ENCODE measurements at places on chromosomes 13 and 19. TPM values are rescaled to one million over a fixed set of nuclear protein-coding genes. Genes with fewer than 3 reads are reported as not detected.

The CCNA1 gene
- 0.40 TPM for total RNA-seq

The FAM124A gene
- 2.0 TPM for total RNA-seq

The LRG1 gene
- 0.12 TPM for total RNA-seq

The ZMYM5 gene
- 5.1 TPM for total RNA-seq

The SHISA2 gene
- total RNA-seq = not detected

The CATSPERD gene
- not detected for total RNA-seq

Measured in A549 treated with Mapracorat at 1 μM for 4 hours (cell line).